ENCODE measurements at places on chromosomes 5 and 9. TPM values are rescaled to one million over a fixed set of nuclear protein-coding genes. Genes with fewer than 3 reads are reported as not detected.
A peak's percentile ranks its signal among the peaks of the same experiment; 100 is the strongest.

Gene TAF11L2
- total RNA-seq = not detected

Gene STKLD1
- 2.7 TPM for total RNA-seq

Gene TICAM2
- total RNA-seq = 5.4 TPM

Gene MARVELD2
- total RNA-seq = 1.7 TPM

Gene LCN15
- total RNA-seq = not detected

Gene PCA3
- total RNA-seq = not detected

DNA sequence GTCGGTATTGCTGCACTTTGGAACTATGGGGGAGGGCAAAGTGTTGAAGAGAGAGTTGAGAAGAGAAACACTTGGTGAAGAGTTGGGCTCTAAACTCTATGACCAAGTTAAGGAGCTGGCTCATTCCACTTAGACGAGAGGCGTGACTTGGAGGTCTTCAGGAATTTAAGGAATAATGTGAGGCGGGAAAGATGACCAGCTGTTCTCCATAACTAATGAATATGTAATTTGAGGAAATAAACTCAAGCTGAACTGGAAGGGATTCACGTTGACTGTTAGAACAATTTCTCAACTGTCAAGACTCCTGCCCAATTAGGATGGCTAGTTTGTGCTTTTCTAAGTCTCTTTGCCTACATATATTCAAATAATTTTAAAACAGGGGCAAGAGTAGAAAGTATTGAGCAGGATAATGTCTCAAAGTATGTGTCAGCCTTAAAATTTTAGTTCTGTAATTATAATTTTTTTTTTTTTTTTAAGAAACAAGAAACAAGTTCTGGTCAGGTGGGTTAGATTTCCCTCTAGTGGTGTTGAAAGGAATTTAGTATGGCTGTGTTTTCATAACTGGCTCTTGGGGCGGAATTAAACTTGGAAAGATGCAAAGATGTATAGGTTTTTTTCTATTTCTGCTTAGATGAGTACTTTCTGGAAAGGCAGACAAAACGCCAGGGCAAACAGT, 33.4 kb downstream of the TMEM252 start:
- peaks cover 5% of the 10 kb centered on the region for H3K4me1 ChIP-seq
- no peaks in the 10 kb centered on the region for H3K36me3 ChIP-seq
- no peak overlapping the region for H3K4me3 ChIP-seq
- peak; percentile 32 for DNase-seq
- H3K27me3 ChIP-seq = no peaks in the 10 kb centered on the region

- no peak overlapping the region for H3K4me3 ChIP-seq
- no peak for DNase-seq
- H3K4me1 ChIP-seq = peaks cover 12% of the 10 kb centered on the region
- H3K36me3 ChIP-seq = no peaks in the 10 kb centered on the region
These were observed 15.8 kb upstream of the SLC35D2 start for GRCh38 chr9:96399325-96399633.

DNA sequence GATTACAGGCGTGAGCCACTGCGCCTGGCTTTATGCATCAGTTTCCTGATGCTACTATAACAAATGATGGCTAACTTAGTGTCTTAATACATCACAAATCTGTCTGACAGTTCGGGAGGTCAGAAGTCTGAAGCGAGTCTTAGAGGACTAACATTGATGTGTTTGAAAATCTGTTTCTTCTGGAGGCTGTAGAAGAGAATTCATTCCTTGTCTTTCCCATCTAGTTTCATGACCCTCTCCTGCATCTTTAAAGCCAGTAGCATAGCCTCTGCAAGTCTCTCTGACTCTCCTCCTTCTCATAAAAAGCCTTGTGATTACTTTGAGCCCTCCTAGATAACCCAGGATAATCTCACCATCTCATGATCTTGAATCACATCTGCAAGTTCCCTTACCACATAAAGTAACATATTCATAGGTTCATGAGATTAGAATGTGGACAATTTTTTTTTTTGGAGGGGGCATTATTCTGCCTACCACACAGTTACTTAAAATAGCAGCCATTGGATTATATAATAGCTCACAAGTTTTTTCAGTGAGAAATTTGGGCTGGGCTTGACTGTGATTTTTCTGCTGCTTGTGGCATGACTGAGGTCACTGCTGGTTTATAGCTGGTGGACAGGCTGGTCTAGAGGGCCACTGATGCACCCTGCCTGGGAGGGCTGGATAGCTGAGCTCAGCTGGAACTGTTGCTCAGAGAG, 134.8 kb downstream of the FBXL7 start:
- no peaks in the 10 kb centered on the region for H3K4me1 ChIP-seq
- no peaks in the 10 kb centered on the region for H3K36me3 ChIP-seq
- no peak overlapping the region for H3K27ac ChIP-seq
- no peak overlapping the region for H3K4me3 ChIP-seq

GRCh38 chr5:69368458-69369339, 621 bp downstream of the AK6 start:
- H3K4me1 ChIP-seq = peaks cover 20% of the 10 kb centered on the region
- no peak for DNase-seq
- H3K36me3 ChIP-seq = peaks cover 3% of the 10 kb centered on the region
- peak overlapping the region; percentile 82 for H3K4me3 ChIP-seq
- no peaks in the 10 kb centered on the region for H3K27me3 ChIP-seq
